ENCODE measurements at places on chromosomes 5 and 9.

DNA sequence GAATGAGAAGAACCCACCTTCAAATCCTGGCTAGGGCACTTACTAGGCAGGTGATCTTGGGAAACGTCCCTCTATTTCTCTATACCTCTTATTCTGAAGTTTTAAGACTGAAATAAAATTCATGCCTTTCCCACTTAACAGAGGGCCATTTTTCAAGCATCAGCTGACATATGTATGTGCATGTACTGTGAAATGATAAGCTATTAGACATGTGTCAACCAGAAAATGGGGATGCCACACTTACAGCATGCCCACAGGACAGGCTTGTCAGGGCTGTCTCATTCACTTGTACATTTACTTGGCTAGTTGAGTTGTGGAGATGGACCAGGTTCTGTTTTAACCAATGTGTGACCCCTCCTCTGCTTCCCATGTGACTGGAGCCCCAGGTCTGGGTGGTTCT, 78.5 kb downstream of the C9orf152 start:
- DNase-seq = no peak

GRCh38 chr9:115604831-115605483, 487.0 kb upstream of the TNC start:
- no peak for DNase-seq

GRCh38 chr5:39224196-39224761, 4.9 kb upstream of the FYB1 start:
- DNase-seq = peak; percentile 30

DNA sequence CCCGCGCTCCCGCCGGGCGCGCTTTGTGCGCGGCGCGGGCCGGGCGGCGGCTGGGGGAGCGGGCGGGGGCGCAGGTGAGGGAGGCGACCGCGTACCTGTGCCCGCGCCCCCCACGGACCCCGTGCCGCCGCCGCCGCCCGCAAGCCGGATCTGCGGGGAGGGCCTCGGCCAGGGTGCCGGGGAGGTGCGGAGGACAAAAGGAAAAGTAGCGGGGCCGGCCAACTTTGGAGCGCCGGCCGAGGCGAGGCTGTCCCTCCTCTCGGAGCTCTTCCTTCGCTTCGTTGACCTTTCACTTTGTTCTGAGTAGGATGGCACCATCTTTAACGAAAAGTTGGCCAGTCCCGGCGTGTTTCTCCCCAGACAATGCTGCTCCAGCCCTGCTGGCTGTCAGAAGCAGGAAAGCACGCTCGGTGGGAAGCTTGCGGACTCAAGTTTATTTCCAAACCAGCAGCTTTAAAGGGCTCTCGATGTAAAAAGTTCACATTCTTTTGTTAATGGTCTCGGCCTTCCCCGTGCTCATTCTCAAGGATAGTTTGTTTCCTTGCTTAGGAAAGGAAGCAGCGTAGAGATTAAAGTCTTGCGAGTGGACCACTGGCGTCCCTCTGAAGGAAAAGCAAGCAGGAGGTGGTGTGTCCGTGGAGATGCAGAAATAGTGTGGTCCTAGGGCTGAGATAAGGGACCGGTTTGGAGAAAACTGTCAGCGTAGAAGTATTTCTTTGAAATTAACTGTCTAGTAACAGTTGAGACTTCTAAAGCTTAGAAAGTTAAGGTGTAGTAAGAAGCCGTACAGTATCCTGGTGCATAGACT, 639 bp downstream of the EHMT1 start:
- peak; percentile 54 for DNase-seq

DNA sequence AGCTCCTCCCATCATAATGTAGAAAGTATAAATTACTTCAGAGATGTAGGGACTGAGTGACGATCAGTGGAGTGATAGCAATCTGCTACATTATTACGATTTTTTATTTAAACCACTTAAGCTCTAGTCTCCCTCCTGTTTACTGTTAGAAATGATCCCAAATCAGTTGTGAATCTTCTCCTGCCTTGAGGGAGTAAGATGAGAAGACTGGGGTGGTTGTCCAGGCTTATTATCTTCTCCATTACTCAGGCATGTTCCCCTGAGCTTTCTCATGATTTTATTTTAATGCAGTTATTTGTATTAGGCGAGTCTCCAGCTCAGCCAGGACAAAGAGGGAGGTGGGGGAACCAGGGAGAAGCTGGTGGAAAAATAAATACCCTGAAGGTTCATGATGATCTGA, 48.2 kb upstream of the CTNNA1 start:
- no peak for DNase-seq

DNA sequence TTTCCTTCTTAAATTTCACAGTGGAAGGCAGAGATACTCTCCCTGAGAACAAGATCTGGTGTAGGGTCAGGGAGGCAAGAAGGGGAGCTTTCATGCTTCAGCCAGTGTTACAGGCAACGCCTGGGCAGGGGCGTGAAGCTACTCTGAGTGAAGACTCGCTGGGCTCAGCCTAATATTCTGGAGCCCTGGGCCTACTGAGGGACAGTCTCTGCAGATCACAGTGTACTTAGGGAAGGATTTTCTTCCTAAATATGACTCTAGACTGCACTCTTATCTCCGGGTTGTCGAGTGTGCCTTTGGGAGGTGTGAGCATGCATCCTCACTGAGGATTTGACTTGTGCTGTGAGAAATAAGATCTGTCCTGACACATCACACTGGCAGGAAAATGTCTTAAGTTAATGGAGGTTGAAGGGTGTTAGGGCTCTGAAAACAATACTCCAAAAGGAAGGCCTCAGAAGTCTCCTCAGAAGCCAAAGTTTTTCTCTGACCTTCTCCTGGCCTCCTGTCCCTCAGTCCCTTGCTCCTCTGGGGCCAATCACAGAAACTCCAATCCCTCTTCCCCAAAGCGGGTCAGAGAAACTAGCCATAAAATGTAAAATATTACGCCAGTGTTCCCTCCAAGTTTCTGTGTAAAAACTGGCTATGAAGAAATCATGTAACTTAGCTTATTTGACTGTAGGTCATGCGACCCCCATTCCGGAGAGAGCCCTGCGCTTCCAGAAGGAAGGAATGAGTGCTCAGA, 156.8 kb upstream of the TBC1D2 start:
- DNase-seq = no peak

- DNase-seq = no peak
Measured at GRCh38 chr9:106600955-106601560, 261.9 kb upstream of the ZNF462 start.

- DNase-seq = no peak
Measured at GRCh38 chr5:78765756-78766411, 117.3 kb upstream of the LHFPL2 start.

GRCh38 chr5:150500905-150501304, 7.0 kb upstream of the NDST1 start:
- no peak for DNase-seq

- DNase-seq = no peak
Measured at GRCh38 chr5:126454535-126454934, 31.3 kb downstream of the GRAMD2B start.

DNA sequence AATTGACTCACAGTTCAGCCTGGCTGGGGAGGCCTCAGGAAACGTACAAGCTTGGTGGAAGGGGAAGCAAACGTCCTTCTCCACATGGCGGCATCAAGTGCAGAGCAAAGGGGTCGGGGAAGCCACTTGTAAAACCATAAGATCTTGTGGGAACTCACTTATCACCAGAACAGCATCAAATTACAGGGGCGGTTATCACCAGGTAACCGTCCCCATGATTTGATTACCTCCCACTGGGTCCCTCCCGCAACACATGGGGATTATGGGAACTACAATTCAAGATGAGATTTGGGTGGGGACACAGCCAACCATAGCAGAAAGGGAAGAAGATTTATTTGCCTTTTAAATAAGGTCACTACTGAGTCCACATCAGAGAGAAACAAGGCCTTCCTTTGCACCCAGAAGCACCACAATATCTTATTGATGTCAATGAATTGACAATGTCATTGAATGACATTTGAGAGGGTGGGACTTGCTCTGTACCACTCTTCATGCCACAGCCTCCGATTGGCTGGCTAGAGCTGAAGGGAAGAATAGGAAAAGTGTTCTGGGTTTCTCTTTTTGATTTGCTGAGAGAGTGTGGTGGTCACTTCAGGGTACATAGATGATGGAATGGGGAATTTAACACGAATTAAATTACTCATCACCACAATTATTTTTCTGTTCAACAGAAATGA, 11.0 kb downstream of the SKP2 start:
- no peak for DNase-seq

GRCh38 chr5:134604908-134605307, 27.7 kb downstream of the SAR1B start:
- no peak for DNase-seq

- DNase-seq = no peak
Measured at GRCh38 chr5:16304846-16305245, 125.3 kb upstream of the MARCHF11 start.

DNA sequence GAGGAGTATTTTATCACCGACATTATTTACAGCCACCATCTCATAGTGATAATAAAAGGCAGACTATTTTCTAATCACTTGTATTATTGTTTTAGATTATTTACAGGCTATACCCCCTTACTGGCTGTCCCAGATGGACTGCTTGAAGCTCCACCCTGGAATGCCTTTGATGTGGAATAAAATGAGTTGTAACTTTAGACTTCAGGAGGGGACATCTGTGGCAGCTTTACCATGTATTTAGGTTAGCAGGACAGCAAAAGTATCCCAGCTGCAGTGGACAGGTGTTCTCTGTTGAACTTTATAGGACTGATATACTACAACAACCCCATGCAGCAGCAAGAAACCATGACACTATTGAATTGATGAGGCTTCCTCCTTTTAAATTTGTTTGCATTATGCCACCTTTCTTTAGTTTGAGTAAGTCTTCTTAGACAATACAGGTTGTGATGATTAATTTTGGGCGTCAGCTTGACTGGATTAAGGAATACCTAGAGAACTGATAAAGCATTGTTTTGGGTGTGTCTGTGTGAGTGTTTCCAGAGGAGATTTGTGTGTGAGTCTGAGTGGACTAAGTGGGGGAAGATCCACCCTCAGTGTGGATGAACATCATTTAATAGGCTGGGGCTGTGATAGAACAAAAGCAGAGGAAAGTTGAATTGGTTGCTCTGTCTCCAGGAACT, 29.2 kb upstream of the C9orf57 start:
- DNase-seq = no peak

DNA sequence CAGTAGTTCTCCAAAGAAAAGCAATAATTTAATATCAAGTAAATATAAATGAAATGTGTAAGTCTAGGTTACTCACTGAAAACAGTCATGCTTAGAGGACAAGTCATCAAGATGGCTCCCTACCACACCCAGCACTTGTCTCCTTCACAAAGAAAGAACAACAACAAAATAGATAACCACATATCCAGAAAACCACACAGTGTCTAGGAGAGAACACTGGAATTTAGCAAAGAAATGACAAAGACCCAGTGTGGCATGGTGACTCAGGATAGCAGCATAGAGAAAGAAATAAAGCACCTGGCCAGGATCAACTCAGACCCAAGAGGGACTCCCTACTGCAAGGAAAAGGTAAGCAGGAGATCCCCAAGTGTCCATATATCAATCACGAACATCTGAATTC, 356.2 kb downstream of the TMEM161B start:
- no peak for DNase-seq

GRCh38 chr9:135046739-135047350, 40.6 kb upstream of the OLFM1 start:
- DNase-seq = no peak

GRCh38 chr9:97794666-97795065, 58.4 kb upstream of the FOXE1 start:
- DNase-seq = no peak

- no peak for DNase-seq
Measured at GRCh38 chr5:102453716-102454115, 45.1 kb downstream of the SLCO6A1 start.

DNA sequence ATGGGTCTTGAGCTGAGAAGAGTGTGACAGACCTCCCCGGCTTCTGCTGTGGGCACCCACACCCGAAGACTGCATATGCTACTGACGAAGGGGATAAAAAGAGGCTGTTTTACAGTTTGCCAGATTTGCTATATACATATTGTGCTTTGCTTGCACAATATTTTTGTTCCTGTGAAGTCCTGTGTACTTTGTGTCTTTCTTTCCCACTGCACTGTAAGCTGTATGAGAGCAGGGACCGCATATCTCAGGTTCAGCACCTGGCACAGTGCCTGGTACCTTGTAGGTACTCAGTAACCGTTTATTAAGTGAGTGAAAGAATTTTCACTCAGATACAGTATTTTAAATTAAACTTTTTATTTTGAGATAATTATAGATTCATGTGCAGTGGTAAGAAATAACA, 8.2 kb upstream of the GARNL3 start:
- DNase-seq = peak; percentile 66

- peak; percentile 73 for DNase-seq
Measured at GRCh38 chr5:139138809-139139208, 59.4 kb downstream of the SIL1 start.

- no peak for DNase-seq
Measured at GRCh38 chr5:87136733-87137132, 130.9 kb upstream of the RASA1 start.

DNA sequence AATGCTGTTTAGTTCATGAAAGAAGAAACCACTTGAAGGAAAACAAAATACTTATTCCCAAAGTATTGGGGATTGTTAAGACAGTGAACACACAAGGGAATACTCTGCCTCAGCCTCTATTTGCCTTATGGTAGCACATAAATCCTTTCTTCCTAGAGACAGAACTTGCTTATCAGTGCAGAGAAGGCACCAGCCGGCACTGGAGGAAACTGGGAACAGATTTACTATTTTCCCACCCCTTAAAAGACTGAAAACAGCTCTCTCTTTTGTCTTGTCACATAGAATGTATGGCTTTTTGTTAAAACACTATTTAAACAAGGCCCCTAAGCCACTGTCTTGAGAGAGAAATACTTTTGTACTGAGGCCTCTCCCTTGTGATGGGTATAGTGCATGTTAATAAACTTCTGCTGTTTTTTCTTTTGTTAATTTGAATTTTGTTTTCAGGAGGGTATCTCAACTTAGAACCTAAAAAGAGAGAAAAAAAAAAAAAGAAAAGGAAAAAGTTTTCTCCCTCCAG, 40.7 kb upstream of the EDIL3 start:
- no peak for DNase-seq

- no peak for DNase-seq
Measured at GRCh38 chr9:130785940-130786508, 49.0 kb upstream of the ABL1 start.

DNA sequence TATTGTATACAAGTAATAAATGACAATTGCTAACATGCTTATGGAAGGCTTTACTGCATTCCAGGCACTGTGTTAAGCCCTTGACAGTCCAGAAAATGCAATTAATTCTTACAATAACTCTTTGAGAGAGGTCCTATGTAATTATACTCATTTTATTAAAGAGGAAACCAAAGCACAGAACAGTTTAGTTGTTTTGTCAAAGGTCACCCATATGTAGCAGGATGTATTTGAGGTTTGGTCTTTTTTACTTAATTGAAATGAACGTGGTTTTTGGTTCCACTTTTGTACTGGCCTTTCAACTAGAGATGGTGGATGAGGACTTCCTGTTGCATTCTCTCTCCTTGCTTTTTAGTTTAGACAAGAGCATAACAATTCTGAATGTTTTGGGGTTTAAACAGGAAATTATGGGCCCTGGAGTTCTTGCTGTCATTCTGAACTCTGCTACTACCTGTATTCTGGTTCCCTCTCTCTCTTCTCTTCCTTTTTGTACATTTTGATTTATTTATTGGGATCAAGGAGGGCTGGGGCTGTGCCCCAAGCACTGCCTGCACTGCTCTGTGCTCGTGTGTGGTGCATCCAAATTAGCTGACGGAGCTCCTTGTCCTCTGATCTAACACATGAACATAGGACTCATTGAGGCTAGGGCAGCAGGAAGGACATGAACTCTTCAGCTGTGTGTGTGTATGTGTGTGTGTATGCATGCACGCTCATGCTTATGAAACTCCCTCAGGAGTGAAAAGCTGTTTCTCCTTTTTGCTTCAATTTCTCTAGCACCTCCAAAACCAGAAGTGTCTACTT, 47.4 kb downstream of the SLC28A3 start:
- no peak for DNase-seq

- no peak for DNase-seq
Measured at GRCh38 chr5:19334278-19334677, 653.7 kb downstream of the CDH18 start.

Measured in thyroid gland (tissue), 4 donors.